ENCODE measurements at places on chromosomes 4 and X. TPM values are rescaled to one million over a fixed set of nuclear protein-coding genes. Genes with fewer than 3 reads are reported as not detected.
A peak's percentile ranks its signal among the peaks of the same experiment; 100 is the strongest.

Gene SLC34A2
- total RNA-seq, result not detected

DNA sequence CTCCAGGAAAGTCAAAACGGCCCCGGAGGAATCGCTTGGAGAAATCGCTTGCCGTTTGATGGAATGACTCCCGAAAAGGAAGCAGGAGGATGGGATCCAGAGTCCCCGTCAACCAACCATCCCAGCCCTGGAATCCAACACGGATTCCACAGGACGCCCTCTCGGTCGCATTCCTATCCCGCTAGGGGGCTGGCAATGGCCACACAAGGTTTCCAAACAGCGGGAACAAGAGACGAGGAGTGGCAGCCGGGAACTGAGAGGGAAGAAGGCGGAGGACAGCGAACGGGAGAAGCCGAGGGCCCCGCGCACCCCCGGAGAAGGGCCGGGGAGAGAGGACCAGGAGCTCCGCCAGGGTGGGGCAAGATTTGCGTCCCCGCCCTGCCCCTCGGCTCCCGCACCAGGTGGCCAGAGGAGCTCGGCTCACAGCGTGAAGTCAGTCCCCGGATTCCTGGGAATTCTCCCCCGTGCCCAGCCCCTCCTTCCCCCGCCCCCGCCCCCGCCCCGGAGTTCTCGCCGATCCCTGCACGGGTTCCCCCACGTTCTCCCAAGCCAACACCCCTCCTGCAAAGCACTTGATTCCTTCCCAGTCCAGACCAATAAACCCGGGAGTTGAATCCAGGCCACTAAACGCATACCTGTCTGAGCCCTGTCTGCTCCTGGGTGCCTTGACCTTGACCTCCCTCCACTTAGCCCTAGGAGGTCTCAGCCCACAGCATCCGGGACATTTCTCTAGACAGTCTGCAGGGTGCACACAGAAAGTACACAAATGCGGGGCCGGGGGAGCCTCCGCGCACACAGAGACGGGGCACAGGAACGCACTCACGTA is 1.4 kb downstream of the PDZD4 start:
- H3K4me1 ChIP-seq, result peaks cover 2% of the 10 kb centered on the region
- no peaks in the 10 kb centered on the region for H3K36me3 ChIP-seq
- H3K27me3 ChIP-seq, result peaks cover 9% of the 10 kb centered on the region
- no peak overlapping the region for H3K4me3 ChIP-seq

- DNase-seq, result no peak
- H3K27ac ChIP-seq, result no peak overlapping the region
- no peaks in the 10 kb centered on the region for H3K4me1 ChIP-seq
- H3K4me3 ChIP-seq, result no peak overlapping the region
Measured at GRCh38 chrX:724256-724655, 93.7 kb downstream of the SHOX start.

GRCh38 chr4:13524504-13525243 is 19.6 kb downstream of the NKX3-2 start:
- DNase-seq, result no peak
- H3K27me3 ChIP-seq, result peaks cover 93% of the 10 kb centered on the region
- H3K4me1 ChIP-seq, result peaks cover 25% of the 10 kb centered on the region
- no peak overlapping the region for H3K27ac ChIP-seq
- no peak overlapping the region for H3K4me3 ChIP-seq

Gene ZFP92
- 1.3 TPM for total RNA-seq

DNA sequence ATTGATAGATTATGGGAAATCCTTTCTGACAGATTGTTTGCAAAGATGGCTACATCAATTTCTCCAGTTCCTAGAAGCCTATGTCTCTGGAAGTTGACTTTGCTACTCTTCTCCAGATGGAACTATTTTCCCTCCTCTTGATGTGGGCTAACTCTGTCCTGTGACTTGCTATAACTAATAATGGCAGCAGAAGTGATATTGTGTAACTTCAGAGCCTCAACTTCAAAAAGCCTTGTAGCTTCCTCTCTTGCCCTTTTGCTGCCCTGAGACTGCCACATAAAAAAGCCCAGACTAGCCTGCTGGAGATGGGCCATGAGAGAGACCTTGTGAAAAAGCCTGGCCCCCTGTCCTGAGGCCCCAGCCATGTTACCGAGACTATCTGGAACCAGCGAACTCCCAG is 210.7 kb upstream of the SLC7A11 start:
- no peaks in the 10 kb centered on the region for H3K36me3 ChIP-seq
- no peak for DNase-seq
- H3K4me3 ChIP-seq, result no peak overlapping the region
- H3K4me1 ChIP-seq, result no peaks in the 10 kb centered on the region
- H3K27me3 ChIP-seq, result no peaks in the 10 kb centered on the region

DNA sequence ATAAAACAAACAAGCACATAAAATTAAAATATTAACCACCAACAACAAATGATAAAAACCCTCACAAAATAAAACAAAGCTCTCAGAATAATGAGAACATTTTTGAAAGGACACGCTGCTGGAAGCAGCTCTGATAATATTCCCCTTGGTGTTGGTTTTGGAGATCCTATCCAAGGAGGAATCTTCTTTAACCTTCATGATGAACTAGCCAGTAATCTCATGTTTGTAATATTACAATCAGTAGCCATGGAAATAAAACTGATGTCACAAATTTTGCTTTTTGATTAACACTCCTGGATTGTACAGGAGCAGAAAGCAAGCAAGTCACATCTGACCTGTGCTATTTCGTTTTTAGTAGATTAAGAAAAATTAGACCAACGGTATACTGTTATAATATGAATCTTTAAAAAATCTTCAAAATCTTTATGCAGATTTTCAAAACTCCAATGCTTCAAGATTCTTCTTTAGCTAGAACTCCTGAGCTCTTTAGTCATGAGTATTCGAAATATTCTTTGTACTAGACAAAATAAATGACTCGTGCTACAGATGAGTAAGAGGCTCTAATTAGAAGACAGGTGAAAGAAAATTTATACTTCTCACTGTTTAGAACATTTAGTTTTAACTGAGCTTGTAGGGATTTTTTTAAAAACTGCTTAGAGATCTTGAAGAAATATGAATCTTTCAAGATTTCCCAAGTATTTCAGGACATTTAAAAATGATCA is 154.1 kb downstream of the RASL11B start:
- H3K36me3 ChIP-seq, result peaks cover 5% of the 10 kb centered on the region
- DNase-seq, result no peak
- H3K27ac ChIP-seq, result no peak overlapping the region
- peaks cover 27% of the 10 kb centered on the region for H3K4me1 ChIP-seq
- H3K27me3 ChIP-seq, result no peaks in the 10 kb centered on the region

- DNase-seq, result no peak
- no peak overlapping the region for H3K4me3 ChIP-seq
- peaks cover 5% of the 10 kb centered on the region for H3K4me1 ChIP-seq
Measured at GRCh38 chrX:132406106-132406505, 82.7 kb downstream of the MBNL3 start.

DNA sequence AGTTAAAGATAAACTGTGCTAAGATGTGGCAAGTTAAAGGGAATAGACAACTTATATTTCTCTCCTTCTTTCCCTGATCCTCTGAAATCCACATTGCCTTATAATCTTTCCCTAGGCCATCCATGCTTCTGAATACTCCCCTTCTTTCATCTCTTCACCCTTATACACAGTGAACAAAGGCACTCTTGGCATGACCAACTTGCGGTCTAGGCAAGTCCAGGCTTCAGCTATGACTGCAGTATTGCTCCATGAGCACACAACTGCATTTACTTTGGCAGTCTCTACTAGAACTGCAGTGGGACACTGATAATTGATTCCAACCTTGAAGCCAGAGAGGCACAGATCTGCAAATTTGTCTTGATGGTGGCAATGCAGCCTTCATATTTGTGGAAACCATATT is 24.2 kb upstream of the UBA6 start:
- DNase-seq, result no peak
- no peak overlapping the region for H3K4me3 ChIP-seq
- peaks cover 8% of the 10 kb centered on the region for H3K4me1 ChIP-seq
- H3K27ac ChIP-seq, result no peak overlapping the region
- H3K36me3 ChIP-seq, result peaks cover 37% of the 10 kb centered on the region

Gene FRAS1
- total RNA-seq, result 0.24 TPM

DNA sequence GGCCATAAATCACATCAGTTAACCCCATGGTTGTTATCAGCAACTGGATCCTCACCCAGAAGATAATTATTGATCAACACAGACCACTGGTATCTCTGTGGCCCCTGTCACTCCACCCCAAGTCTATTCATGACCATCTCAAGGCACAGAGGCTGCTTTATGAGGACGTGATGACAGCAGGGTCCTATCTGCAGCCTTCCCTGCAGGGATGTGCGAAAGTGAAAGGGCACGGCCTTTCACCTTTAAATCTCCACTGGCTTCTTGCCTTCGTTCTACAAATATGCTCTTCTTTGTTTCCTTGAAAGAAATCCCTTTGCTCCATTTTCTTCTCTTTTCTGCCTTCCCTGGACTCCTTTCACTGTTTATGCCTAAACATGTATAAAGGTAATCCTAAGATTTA is 170.6 kb upstream of the EDNRA start:
- no peaks in the 10 kb centered on the region for H3K27me3 ChIP-seq
- no peak overlapping the region for H3K27ac ChIP-seq
- H3K4me3 ChIP-seq, result no peak overlapping the region
- H3K4me1 ChIP-seq, result no peaks in the 10 kb centered on the region

GRCh38 chr4:56628592-56628991 is 52.5 kb downstream of the HOPX start:
- H3K4me3 ChIP-seq, result no peak overlapping the region
- H3K27me3 ChIP-seq, result no peaks in the 10 kb centered on the region
- DNase-seq, result no peak
- no peaks in the 10 kb centered on the region for H3K4me1 ChIP-seq

Gene RBMX
- 382 TPM for total RNA-seq

- no peak for DNase-seq
- no peak overlapping the region for H3K4me3 ChIP-seq
- H3K4me1 ChIP-seq, result peaks cover 45% of the 10 kb centered on the region
- H3K36me3 ChIP-seq, result peaks cover 19% of the 10 kb centered on the region
- H3K27me3 ChIP-seq, result no peaks in the 10 kb centered on the region
Measured at GRCh38 chrX:19863857-19864223, 23.6 kb downstream of the SH3KBP1 start.

DNA sequence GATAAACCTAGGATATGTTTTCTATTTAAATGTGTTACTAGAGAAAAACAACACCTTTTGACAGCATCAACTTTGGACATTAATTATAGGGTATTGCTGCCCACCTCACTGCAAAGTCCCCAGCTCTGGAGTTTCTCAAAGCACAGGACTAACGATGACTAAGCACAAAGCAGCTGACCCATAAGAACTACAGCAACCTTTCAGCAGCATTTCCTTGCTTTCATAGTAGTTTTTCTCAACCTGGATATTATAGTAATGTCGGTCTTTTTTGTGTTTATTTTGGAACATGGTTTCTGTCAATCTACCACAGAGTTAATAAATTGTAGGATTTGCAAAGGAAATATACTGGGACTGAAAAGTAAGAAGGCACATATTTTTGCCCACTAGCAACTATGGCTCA is 21.5 kb downstream of the HHIP start:
- no peak for DNase-seq
- no peaks in the 10 kb centered on the region for H3K36me3 ChIP-seq
- H3K4me3 ChIP-seq, result no peak overlapping the region
- H3K27me3 ChIP-seq, result no peaks in the 10 kb centered on the region

DNA sequence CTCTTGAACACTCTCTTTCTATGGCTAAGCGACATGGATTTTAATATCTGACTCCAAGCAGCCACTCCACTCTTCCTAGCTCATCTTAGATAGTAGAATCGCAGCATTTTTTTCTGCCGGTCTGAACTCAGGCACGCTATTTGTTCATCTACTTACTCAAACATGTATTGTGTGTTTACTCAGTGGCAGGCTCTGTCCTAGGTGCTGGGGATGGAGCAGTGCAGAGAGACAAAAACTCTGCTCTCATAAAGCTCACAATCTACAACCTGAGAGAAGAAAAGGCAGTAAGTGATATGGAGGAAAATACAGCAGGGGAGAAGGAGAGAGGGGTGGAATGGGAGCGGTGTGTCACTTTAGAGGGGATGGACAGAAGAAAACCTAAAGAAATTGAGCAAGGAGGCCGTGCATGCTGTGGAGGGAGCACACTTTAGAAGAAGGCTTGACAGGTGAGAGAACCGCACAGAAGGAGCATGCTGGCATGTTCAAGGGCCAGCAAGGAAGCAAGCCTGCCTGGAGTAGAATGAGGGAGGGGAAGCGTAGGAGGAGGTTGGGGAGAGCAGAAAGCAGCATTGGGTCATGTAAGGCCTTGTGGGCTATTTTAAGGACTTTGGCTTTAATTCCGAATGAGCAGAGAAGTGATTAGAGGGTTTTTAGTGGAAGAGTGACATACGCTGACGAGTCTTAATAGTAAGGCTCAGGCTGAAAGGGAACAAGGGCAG is 132.0 kb downstream of the ANK2 start:
- no peak overlapping the region for H3K4me3 ChIP-seq
- no peaks in the 10 kb centered on the region for H3K36me3 ChIP-seq
- H3K4me1 ChIP-seq, result no peaks in the 10 kb centered on the region
- no peak for DNase-seq
- H3K27me3 ChIP-seq, result no peaks in the 10 kb centered on the region

Gene IL15
- 0.49 TPM for total RNA-seq

GRCh38 chr4:5866841-5867813 is 25.8 kb downstream of the CRMP1 start:
- no peak for DNase-seq
- peaks cover 39% of the 10 kb centered on the region for H3K27me3 ChIP-seq
- H3K4me3 ChIP-seq, result no peak overlapping the region
- H3K27ac ChIP-seq, result no peak overlapping the region
- H3K36me3 ChIP-seq, result no peaks in the 10 kb centered on the region

DNA sequence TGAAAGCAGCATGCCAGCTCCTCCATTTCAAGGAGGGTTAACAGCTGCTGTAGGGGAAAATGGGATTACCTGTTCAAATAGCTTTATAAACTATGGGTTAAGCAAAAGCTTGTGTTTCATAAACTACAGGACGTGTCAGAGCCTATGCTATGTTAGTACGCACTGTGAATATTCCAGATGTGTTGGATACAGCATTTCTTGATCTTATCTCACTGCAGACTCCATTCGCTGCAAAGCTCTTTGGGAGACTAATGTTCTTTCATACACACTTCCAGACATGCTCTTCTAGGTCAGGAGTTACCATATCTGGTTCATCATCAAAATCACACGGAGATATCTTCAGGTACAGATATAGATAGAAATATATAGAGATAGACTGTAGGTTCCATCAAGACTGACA is 281.2 kb upstream of the FAM241A start:
- DNase-seq, result no peak
- H3K27me3 ChIP-seq, result no peaks in the 10 kb centered on the region

DNA sequence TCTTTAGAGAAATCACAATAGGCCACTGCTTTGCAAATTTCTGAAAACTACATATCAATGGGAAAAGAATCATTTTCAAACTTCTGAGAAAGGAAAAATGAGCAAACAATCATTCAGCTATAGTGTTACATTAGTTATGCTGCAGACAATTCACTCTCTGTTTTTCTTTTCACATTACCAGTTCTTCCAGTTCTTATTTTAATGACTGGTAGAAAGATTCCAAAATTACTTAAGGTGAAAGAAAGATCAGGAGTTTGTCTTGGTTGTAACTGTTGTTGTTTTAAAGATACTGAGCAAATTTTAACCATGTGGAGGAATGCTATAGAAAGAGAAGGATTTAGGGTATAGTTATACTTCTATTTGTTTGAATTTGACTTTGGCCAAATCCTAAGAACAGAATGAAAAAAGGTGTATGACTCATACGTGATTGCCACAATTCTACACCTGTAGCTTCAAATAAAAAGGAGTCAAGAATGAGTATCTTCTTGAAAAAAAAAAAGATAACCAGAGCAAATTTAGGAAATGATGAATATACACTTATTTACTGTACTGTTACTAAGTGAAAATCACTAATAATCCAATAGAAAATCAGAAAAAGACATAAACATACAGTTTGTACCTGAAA is 21.0 kb upstream of the RASGEF1B start:
- no peaks in the 10 kb centered on the region for H3K27me3 ChIP-seq
- peak overlapping the region; percentile 91 for H3K27ac ChIP-seq
- no peak overlapping the region for H3K4me3 ChIP-seq
- H3K4me1 ChIP-seq, result peaks cover 48% of the 10 kb centered on the region
- no peak for DNase-seq
- peaks cover 49% of the 10 kb centered on the region for H3K36me3 ChIP-seq

Gene PPEF2
- total RNA-seq, result not detected

Gene TASL
- 3.4 TPM for total RNA-seq

Data from activated naive CD8-positive, alpha-beta T cell treated with anti-CD3 and anti-CD28 coated beads for 36 hours (primary cell).